Esophagus squamous epithelium (tissue), 5 donors: ENCODE measurements at places on chromosomes 11 and 22.

- no peak for DNase-seq
Observed at GRCh38 chr11:56819916-56820315, 71.4 kb upstream of the OR9G4 start.

- DNase-seq = no peak
Observed at GRCh38 chr11:75454987-75455386, 22.0 kb upstream of the KLHL35 start.

DNA sequence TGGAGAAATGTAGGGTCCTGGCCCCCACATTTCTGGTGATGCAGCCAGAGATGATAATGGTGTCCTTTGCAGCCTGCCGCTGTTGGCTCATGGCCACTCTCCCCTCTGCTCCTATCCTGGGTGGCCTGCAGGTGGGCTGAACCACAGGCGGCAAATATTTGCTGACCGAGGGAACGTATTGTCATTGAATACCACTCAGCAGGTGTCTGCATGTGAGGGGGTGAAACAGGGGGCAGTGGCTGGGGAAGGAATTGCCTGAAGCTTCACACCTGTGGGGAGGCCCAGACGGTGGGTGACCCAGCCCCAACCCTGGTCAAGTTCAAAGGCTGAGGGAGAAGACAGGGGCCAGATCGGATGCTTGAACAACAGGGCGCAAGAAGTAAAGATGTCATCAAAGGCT, 73.3 kb upstream of the WNT11 start:
- no peak for DNase-seq

- no peak for DNase-seq
Observed at GRCh38 chr11:71428861-71429435, 19.2 kb downstream of the DHCR7 start.

GRCh38 chr11:68998390-68998911, 14.6 kb downstream of the MRGPRF start:
- DNase-seq = no peak

GRCh38 chr22:48869161-48869560, 958.5 kb downstream of the BRD1 start:
- no peak for DNase-seq

- no peak for DNase-seq
Observed at GRCh38 chr11:128164080-128164741, 423.1 kb downstream of the ETS1 start.

DNA sequence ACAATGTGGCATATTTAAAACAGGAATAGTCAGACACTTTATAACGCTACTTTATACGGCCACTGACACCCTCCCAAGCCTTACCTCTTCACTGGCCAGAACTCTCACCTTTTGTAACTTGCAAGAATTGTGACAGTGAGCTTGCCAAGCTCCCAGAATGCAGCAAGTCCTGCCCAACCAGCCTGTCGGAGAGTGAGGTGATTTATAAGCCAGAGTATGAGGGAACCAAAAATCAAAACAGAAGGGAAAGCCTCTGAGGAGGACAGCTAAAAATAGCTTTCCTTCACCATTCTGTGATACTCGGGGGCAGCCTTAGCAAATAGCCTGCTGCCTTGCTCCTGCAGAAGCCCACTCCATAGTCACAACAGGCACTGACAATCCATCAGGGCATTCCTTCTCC, 229.7 kb downstream of the FAM76B start:
- DNase-seq = no peak

- no peak for DNase-seq
Observed at GRCh38 chr11:78253797-78254196, 65.1 kb downstream of the USP35 start.

DNA sequence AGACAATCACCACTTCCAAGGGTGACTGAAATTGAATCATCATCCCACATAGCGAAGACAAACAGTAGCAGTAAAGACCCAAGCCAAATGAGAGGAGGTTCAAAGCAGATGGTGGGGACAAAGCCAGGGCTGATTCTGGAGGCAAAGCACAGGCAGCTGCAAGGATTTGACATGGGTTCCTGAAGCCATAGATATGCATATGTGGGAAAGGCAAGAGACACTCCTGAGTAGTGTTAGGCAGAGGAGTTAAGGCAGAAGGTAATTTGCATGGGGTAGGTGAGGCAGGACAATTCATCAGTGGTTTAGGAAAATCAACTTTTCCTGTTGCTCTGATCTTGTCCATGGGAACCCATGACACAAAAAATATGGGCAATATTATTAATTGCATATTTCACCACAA, 462.8 kb downstream of the FAM181B start:
- DNase-seq = no peak

DNA sequence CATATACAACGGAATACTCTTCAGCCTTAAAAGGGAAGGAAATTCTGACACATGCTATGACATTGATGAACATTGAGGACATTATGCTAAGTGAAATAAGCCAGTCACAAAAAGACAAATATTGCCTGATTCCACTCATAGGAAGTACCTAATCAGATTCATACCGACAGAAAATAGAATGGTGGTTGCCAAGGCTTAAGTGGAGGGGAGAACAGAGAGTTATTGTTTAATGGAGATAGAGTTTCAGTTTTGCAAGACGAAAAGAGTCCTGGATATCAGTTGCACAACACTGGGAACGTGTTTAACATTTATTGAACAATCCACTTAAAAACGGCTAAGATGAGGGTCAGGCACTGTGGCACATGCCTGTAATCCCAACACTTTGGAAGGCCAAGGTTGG, 45.6 kb upstream of the HIPK3 start:
- DNase-seq = no peak

DNA sequence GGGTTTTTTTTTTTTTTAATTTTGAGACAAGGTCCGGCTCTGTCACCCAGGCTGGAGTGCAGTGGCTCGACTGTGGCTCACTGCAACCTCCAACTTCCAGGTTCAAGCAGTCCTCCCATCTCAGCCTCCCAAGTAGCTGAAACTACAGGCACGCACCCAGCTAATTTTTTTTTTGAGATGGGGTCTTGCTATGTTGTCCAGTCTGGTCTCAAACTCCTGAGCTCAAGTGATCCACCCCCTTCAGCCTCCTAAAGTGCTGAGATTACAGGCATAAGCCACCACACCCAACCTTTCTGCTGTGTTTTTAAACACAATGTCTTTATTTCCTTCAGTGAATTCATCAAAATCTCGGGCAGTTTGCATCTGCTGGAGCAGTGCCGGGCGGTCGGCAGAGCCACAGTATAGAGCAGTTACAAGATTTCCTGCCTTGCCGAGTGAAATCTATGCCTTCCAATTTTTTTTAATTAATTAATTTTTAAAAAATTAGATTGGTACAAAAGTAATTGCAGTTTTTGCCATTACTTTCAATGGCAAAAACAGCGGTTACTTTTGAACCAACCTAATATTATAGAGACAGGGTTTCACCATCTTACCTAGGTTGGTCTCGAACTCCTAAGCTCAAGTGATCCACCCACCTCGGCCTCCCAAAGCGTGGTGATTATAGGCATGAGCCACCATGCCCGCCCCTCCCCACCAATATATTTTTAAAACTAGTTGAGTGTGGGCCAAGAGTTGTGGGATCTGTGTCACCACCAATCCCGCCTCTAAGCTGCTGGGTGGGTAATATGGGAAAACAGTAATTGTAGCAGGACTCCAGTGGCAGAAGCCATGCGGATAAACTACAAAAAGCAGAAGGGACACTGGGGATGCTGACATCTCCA, 2.7 kb upstream of the ACY3 start:
- DNase-seq = no peak

GRCh38 chr11:28657378-28658030, 549.3 kb downstream of the METTL15 start:
- DNase-seq = no peak

- no peak for DNase-seq
Observed at GRCh38 chr11:35256296-35256695, 117.3 kb downstream of the CD44 start.

GRCh38 chr11:20249796-20250195, 89.5 kb upstream of the DBX1 start:
- DNase-seq = no peak

GRCh38 chr11:47269002-47269828, 718 bp upstream of the MADD start:
- peak; percentile 43 for DNase-seq

- DNase-seq = no peak
Observed at GRCh38 chr22:24950272-24950902, 2.1 kb upstream of the KIAA1671 start.

DNA sequence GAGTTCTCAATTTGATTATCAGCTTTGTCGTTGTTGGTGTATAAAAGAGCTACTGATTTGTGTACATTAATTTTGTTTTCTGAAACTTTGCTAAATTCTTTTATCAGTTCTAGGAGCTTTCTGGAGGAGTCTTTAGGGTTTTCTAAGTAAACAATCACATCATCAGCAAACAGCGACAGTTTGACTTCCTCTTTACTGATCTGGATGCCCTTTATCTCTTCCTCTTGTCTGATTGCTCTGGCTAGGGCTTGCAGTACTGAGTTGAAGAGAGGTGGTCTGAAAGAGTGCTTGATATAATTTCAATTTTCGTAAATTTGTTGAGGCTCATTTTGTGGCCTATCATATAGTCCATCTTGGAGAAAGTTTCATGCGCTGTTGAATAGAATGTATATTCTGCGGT, 213.0 kb downstream of the DLG2 start:
- no peak for DNase-seq

GRCh38 chr11:69595805-69596665, 44.9 kb upstream of the CCND1 start:
- DNase-seq = no peak

- no peak for DNase-seq
Observed at GRCh38 chr11:120832481-120833238, 191.2 kb upstream of the TBCEL start.

DNA sequence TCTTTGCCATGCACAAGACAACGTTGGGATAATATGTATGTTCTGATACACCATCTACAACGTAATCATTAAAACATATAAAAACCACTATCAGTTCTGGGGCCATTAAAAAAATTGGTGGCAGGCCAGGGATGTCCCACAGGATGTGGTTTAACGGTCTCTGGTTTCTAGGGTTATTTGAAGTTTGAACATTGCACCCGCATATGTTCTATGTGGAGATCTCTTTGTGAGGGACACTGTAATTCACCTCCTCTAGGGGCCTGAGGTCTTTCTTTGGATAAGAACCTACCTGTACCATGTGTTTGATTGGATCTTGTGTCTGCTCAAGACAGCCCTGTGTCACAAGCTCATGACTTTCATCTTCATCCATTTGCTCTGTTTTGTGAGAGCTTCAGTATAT, 73.2 kb downstream of the GGTLC2 start:
- no peak for DNase-seq

- DNase-seq = no peak
Observed at GRCh38 chr11:19200410-19201201, 1.2 kb downstream of the CSRP3 start.

DNA sequence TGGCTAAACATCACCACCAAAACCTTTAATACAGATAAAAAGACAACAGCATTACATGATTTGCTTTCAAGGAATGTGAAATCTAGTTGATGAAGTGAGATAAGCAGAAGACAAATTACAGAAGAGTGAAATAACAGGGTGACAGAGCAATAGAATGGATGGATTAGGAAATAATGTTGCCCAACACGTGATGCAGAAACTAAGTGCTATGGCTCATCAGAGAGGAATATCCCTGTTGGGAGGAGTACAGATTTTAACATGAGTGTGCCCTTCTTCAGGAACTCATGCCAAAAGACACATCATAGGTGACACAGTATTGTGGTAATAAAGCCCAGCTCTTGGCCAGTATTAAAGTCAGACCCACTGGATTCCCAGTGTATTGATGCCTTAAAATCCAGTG, 176.6 kb upstream of the RAG2 start:
- no peak for DNase-seq
